ENCODE measurements at places on chromosomes 16 and 17.
A peak's percentile ranks its signal among the peaks of the same experiment; 100 is the strongest.

GRCh38 chr16:83847371-83848225 is 39.8 kb downstream of the HSBP1 start:
- no peak for DNase-seq

DNA sequence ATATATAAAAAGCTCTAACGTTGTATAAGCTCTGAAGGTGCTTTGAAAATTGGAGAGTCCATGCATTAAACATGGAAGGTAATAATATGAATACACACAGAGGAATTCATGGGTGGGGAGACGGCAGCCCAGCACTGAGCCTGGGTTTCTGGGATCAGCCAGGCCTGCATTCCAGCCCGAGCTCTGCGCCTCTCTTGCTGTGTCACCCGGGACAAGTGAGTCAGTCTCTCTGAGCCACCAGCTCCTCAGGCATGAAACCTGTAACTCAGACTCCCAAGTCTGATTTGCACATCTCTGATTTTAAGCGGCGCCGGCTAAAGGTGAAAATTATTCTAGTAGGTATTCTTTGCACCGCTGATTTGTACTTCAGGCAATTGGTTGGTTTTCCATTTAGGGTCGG is 238.8 kb downstream of the MRTFB start:
- no peak for DNase-seq

- no peak for DNase-seq
Measured at GRCh38 chr16:29645694-29646187, 17.3 kb upstream of the SPN start.

DNA sequence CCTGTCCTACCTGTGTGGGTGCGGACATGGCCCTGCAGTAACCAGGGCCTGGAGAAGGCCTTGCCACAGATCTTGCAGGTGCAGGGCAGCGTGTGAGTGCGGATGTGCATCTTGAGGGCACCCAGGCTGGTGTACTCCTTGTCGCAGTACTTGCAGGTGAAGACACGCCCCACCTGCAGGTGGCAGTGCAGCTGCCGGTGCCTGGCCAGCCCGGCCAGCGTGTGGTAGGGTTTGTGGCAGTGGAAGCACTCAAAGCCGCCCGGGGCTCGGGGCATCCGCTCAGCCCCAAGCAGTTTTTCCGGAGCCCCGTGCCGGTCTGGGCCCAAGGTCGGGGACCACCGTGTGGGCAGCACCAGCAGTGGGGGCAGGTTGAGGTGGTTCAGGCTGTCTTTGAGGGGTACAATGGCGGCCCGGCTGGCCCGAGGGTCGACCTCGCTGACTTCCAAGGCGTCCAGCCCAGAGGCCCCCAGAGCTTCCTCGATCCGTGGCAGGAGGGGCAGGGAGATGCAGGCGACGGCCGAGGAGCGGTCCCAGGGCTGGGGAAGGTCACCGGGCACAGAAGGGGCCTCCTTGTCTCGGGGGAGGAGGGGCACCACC is 5.1 kb downstream of the SNAI3 start:
- no peak for DNase-seq

DNA sequence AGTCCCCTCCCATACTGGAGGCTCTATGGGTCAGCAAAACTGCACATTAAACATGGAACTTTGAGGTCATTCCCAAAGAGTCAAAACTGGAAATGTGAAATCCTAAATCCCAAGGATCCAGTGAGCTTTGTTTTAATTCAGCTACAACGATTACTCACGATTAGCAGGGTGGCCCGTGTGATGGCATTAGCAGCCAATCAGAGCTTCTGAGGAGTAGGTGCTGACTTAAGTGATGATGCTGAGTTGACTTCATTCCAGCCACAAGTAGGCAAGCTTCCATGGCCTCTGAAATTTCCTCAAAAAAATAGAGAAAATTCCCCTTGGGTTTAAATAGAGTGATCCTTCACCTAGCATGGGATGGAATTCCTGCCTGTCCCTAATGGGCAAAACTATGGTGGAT is 28.1 kb upstream of the BEAN1 start:
- DNase-seq: no peak

DNA sequence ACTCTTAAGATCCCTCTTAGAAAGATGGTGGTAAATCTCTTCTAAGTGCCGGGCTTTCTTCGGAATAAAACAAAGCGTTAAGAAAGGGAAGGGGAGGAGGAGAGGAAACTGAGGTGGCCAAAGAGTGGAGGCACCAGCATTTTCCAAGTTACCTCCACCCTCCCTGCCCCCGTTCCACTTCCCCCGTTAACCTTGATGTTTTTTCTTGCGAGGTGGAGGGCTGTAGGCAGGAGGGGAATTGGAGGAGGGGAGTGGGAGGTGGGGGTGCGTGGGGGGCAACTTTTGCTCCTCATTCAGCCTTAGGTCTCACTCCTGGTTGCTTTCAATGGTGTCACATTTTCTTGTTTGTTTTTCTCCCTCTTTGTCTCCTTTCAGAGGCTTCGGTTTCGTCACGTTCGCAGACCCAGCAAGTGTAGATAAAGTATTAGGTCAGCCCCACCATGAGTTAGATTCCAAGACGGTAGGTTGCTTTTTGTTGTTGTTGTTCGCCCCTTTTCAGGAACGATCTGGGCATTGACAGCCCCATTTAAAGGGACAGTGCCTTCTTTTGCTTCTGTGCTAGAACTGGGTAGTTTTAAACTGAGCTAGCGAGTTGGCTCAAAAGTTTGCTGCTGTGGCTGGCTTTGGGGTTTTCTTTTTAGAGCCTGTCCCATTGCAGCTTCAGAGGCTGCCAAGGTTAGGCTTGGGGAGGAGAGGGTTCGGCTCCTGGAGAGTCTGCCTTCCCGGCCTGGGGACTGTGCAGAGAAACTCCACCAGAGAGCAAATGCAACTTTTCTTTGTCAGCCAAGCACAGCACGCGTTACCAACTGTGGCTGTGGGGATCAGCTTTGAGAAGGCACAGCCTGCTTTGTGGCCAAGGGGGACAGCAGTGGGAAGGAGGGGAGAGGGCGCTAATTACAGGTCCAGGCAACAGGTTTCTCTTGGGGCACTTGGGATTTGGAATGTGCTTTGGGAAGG is 1.9 kb downstream of the MSI2 start:
- DNase-seq: no peak

DNA sequence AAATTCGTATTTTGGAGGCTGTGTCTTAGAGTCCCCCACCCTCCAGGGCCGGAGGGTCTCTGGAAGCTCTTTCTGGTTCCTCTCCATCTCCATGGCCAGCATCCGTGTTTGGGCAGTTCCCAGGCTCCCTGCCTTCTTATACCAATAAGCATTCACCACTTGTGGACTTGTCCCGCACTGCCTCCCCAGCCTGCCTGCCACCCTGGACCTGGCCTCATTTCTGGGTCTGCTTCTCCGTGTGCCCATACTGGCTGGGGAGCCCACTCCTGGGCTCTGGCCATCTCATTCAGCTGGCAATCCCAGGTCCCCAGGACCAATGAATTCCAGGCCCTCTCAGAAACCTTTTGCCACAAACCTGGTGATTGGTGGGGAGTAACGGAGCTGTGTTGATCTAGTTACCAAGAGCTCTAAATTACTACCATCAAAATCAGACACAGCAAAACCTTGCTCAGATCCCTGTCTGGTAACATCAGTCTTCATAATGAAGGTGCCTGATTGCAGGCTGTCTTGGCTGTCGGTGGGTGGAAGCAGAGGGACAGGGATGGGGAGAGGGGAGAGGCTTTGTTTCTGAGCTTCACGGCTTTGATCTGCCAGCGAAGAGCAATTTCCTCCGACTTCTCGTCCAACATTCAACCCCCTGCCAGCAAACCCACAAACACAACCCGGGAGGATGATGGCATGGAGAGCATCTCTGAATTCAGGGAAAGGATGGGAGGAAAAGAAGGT is 27.7 kb upstream of the CRHR1 start:
- DNase-seq: no peak

- no peak for DNase-seq
Measured at GRCh38 chr16:86991679-86992078, 325.5 kb downstream of the C16orf95 start.

DNA sequence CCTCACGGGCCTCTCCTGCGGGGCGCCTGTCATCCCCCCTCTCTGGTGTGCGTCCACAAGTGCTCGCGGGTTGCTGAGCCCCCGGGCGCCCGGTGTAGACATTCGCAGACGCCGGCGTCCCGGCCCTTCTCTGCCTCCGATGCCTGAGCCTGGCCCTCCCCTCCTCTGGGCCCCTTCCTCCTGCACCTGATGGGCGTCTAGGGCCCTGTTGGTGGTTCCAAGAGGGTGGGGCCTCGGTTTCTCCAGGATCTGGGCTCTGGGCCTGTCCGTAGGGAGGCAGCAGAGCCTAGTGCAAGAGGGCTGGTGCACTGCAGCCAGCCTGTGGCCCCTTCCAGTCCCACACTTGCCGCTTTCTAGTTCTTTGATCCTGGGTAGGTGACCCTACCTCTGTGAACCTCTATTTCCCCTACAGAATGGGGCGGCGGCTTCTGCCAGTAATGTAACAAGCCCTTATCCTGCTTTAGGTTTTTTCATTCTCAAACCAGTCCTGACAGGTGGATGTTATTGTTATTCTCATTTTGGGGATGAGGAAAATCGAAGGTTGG is 623 bp downstream of the E4F1 start:
- DNase-seq: no peak

DNA sequence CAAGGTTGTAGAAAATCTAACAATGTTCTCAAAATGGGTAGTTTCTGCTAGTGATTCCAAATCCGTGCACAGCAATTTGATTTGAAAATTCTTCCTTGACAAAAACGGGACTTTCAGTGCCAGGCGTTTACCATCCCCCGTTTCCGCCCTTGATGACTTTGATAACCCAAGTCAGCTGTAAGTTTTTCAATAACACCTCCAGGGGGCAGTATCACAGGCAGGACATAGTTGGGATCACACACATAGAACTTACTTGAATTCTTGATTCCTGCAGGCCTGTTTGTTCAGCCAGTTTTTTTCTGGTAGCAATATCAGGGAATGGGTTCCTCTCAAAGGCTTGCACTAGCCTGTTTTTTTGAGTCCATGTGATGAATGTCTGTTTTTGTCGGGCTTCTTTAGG is 5.6 kb downstream of the DUXB start:
- DNase-seq: no peak

DNA sequence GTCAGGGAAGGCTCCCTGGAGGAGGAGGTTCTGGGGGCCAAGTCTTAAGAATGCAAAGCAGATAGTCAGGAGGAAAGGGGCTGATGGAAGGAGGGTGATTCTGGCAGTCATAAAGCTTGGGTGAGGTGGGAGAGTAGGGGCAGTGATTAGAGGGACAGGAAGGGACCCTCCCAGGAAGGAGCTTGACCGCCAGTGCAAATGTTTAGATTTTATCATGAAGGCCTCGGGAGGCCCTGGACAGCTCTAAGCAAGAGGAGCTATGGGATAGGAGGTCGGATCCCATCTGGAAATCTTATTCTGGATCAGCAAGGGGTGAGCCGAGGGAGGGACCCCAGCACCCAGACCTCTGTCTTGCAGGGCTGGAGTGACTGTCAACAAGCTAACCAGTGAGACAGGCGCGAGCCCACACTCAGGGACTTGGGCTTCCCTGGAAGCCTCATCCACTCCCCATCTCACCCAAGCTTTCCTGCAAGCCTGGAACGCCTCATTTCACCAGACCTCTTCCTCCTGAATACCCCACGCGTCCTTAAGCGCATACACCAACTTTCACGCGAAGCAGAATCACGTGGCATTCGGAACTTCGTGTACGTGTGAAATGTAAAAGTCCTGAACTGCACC is 52.0 kb upstream of the CBX4 start:
- no peak for DNase-seq

DNA sequence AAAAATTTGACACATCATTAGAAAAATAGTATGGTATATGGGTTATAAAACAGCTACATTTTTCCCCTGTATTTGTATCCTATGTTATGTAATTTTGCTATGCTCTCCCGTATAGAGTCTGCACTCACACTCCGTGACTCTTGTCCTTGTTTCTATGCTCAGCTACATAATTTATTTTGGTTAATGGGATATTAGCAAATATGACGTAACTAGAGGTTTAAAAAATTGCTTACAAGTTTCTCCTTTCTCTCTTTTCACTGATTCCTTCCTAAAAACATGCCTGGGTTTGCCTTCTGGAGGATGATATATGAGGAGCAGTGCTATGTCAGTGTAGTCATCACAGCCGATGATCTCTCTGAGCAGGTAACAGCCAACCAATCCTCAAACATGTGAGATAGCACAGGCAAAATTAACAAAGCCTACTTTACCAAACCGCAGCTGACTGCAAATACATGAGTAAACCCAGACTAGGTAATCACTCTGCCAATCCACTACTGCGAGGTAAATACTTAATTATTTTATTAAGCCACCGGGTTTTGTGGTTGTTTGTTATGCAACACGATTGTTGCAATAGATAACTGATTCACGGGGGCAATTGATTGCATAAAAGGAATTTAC is 126.9 kb downstream of the KIF2B start:
- DNase-seq: no peak

- DNase-seq: no peak
Measured at GRCh38 chr17:19338031-19338990, 24.2 kb downstream of the B9D1 start.

- no peak for DNase-seq
Measured at GRCh38 chr16:66490774-66491715, 58.9 kb downstream of the TK2 start.

GRCh38 chr17:28918295-28918694 is 15.4 kb upstream of the DHRS13 start:
- no peak for DNase-seq

DNA sequence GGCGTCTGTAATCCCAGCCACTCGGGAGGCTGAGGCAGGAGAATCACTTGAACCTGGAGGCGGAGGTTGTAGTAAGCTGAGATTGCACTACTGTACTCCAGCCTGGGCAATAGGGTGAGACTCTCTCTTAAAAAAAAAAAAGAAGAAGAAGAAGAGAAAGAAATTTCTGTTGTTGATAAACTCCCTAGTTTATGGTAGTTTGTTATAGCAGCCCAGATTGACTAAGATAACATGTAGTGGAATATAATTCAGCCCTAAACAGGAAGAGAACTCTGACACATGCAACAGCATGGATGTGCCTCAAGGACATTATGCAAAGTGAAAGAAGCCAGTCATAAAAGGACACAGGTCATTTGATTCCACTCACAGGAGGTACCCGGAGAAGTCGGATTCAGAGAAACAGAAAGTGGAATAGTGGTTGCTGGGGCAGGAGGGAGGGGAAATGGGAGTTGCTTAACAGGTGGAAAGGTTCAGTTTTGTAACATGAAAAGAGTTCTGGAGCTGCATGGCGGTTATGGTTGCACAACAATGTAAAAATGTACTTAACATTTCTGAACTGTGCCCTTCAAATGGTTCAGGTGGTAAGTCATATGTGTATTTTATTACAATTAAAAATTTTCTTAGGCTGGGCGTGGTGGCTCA is 26.0 kb upstream of the PRM1 start:
- no peak for DNase-seq

- peak; percentile 18 for DNase-seq
Measured at GRCh38 chr16:85557971-85558657, 55.0 kb upstream of the GSE1 start.
